Mucosa of gallbladder (tissue), 1 donor: ENCODE measurements at places on chromosomes 7 and 10. TPM values are rescaled to one million over a fixed set of nuclear protein-coding genes. Genes with fewer than 3 reads are reported as not detected.

- DNase-seq = no peak
Observed at GRCh38 chr7:26306790-26307189, 15.1 kb downstream of the SNX10 start.

Gene SFTPA1
- 7.0 TPM for total RNA-seq

- DNase-seq = no peak
Observed at GRCh38 chr10:129442866-129443265, 24.2 kb upstream of the MGMT start.

DNA sequence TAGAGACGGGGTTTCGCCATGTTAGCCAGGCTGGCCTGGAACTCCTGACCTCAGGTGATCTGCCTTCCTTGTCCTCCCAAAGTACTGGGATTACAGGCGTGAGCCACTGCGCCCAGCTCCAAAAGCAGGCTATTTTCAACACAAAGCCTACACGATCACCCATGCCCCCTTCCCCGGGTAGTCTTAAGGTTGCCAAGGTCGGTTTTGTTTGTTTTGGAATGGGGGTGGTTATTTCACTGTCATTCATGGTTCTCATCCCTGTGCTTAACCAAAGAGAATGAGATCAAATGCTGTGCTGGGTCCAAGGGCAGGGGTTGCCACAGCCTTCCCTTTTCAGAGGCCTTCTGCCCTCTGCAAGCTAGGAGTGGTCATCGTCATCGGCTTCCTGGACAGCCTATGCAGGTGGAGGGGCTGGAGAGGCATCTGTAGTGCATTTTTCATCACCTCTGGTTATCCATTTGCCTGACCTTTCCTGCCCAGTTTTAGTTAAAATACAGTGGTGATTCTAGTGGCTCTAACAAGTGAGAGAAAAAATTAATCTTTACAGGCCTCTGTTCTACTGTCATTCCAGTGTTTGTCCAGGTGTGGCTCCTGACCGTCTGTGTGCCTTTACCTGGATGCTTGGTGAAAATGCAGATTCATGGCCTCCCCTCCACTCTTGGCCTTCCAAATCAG lies 11.4 kb downstream of the BLVRA start:
- no peak for DNase-seq

DNA sequence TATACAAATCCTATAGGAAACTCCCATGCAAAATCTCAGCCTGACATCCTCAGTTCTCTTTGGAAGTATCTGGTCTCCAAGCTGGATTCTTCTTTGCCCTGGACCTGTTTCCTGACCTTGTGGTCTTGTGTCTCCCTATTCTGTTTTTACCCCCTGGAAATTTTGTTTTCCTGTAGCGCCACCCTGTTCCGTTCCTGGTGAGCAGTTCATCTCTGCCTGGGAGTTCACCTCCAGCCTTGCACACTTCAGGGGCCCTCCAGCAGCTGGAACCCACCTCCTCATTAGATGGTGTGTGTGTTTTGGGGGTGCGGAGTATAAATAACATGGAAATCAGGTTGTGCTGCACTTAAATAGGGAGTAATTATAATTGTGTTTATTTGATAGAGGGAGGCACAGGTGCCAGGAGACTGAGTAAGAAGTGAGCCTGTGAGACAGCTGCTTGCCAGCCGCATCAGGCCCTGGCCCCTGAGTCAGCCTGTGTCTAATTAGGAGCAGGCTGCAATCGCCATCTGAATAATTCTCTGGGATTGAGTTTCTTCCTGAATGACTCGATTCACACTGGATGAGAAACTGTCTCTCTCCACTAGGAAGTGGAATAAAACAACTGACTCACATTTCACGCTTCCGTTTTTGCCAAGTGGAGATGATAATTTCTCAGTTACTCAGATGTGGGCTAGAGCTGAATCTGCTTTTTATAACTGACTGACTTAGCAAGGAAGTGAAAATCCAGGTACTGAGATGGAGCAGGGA lies 69.4 kb upstream of the HECTD2 start:
- DNase-seq = no peak

Gene PON1
- 8.9 TPM for total RNA-seq

DNA sequence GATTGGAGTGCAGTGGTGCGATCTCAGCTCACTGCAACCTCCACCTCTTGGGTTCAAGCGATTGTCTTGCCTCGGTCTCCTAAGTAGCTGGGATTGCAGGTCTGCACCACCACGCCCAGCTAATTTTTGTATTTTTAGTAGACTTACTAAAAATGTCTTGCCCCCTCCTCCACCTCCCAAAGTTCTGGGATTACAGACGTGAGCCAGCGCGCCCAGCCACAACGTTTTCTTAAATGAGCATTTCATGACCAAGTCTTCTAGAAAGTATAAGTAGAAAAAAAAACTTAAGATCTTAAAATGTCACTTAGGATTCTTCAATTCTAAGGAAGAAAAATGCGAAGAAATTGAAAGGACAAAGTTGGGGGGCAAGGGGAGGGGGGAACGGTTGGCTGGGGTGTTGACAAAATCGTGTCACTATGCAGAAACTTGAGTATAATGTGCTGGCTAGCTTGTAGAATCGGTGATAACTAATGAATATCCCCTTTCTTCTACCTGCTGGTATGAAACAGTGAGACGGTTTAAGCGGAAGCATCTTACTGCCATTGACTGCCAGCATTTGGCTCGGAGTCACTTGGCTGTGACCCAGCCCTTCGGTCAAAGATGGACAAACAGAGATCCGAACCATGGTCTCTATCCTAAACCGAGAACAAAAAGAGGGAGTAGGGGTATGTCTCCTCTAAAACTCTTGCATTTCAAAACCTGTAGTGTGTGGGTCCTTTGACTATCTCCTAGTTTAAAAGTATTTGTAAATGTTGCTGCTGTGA lies 12.7 kb downstream of the FBH1 start:
- DNase-seq = no peak

Gene CPA2
- 3.3 TPM for total RNA-seq

DNA sequence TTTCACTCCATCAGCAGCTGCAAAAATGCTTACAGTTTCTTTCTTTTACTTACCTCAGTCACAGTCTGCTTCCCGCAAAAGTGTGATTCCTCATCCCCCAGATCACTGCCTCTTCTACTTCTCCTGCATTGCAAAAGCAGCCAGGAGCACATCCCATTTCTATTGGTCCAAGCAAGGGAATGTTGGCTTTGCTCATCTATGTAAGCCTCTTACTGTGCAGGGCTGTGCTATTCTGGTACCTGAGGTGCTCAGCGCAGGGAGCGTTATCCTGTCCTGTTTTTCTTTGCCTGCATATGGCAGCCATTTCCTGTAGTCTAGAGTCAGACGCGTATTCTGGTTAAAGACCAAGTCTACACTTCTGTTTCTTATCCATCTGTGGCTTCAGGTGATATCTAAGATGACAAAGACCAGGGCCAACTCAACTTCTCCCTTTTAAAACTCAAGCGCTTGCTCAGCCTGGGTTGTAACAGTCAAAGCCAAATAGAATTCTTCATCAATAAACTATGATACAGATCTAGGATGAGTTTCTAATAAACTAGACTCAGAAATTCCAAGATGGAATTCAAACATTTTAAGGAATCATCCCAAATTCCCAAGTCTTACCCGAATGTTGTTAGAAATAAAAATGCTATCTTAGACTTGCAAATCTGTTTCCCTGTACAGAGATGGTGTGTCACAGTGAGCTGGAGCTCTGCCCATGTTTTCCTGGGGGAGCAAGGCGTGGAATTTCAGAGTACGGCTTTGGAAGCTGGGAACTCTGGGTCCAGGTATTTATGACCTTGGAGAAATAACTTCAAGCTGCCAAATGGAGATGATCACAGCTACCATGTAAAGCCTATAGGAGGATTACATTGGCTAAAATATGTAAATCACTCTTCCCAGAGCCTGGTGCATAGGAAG lies 6.1 kb upstream of the RBM17 start:
- DNase-seq = no peak

GRCh38 chr10:86061278-86062197 lies 305.1 kb downstream of the GRID1 start:
- DNase-seq = no peak

Gene ITGB8
- 66.5 TPM for total RNA-seq

- no peak for DNase-seq
Observed at GRCh38 chr10:3294919-3295581, 122.5 kb upstream of the PITRM1 start.

DNA sequence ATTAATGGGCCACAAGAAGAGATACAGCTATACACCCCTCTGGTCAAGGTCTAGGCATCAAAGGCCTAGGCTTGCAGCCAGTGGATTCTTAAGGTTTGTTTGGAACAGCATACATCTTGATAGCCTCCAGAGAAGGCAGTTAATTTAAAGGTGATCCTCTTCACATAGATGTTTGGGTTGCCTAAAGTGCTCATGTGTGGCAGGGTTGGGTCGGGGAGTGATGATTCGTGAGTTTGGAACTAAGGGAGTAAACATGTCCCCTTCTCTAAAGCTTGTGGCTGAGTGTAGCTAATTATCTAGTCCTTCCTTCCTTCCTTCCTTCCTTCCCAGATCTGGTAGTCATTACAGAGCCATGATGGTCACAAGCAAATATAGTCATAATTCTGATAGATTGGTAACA lies 12.4 kb downstream of the PCLO start:
- no peak for DNase-seq

- no peak for DNase-seq
Observed at GRCh38 chr10:130362308-130362761, 226.1 kb downstream of the GLRX3 start.

DNA sequence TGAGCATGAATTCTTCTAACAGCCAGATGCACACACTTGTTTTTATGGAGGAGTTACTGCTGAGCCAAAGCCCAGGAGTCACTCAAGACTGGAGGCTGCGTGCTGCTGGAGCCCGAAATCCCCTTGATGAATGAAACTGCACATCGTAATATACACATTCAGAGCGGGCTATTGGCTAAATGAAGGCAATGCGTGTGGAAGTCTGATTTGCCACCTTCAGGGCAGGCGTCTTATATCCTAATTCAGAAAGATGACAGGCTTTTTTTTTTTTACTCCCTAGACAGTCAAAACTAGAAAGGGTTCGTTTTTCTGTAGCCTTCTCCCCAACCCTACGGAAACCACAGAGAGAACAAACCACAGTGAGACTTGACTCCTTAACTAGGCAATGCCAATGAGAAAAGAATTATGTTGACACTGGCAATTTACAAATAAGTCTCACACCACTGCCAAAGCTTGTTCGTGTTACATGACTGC lies 227.2 kb upstream of the KLF14 start:
- no peak for DNase-seq

GRCh38 chr7:99092064-99092720 lies 51.7 kb downstream of the SMURF1 start:
- DNase-seq = peak; percentile 56

DNA sequence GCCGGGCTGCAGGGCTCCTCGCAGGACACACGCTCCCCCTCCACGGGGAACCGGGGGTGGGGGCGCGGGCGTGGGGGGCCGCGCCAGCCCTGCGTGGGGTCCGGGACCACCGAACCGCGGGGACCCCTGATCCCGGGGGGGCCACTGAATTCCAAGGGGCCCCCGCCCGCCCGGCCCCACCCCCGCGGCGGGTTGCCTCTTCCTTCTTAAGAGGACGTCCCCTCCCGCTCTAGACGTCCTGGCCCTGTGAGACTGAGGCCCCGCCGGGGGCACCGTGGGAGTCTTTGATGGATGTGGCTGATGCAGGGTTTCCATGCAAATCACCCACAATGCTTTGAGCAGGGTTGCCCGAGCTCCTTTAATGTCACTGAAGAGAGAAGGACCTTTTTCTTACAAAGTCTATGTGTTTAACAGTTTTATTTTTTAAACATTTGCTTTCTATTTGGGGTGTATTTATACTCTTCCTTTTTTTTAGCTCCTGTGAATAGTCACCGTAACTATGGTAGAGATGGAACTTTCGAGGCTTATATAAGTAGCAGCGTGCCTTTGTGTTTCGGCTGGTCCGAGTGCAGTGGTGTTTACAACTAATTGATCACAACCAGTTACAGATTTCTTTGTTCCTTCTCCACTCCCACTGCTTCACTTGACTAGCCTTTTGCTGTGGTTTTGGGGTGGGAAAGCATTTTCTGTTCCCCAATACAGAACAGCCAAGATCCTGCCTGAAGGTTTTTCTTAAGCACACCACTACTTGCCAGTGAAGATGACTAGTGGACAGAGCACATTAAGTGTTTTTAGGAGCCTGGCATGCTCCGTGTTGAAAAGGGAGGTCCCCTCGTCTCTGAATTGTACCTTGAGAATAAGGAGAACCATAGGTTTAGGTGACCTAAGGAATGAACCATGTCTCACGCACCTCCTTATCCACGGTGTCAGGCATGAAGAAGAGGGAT lies 44.8 kb downstream of the PDIA4 start:
- peak; percentile 30 for DNase-seq

DNA sequence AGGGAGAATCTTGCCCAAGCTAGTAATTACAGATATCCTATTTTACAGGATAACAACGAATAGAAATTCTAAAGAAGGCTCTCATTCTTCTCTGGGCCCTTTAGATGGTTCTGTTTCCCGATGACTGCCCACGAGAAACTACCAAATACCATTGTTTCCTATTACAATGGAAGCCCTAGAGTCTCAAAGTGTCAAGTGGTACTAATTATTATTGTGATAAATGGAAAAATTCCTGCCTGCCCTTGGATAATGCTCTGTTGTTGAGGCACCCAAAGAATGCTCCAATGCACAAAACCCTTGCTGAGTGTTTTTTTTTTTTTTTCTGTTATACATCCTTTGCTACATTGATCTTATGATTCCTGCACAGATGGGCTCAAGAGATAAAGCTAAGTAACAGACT lies 504.5 kb downstream of the XPNPEP1 start:
- no peak for DNase-seq

DNA sequence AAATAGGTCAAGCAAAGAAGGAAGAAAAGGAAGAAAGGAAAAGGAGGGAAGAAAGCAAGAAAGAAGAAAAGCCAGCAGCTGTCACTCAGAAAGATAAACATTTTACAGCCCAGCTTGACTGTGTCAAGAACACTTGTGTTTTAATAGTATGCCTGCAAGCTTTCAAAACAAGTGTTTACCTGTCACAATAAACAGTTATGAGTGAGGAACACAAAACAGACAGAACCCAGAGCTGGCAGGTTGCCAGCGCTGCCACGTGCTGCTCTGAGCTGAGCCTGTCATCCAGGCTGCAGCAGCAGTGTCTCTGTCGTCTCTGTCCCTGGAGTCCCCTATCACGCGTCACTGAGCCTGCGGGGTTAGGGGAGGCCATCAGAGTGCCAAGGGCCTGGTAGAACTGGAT lies 827.6 kb upstream of the AUTS2 start:
- peak; percentile 10 for DNase-seq

DNA sequence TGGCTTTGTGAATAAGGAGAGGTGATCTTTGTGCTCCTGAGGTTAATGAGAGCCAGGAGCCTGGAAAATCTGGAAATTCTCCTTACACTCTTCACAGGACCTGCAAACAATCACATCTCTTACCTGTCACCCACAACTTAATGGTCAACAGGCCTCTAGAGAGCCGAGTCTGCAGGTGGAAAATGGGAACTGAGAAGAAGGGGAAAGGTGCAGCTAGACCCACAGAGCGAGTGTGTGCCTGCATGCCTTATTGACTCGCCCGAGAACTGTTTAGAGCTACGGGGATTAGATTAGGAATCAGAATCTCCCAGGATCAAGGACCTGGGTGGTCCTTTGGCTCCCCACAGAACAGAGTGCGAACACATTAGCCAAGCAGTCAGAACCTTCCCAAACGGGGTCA lies 329.6 kb downstream of the PTEN start:
- DNase-seq = no peak

DNA sequence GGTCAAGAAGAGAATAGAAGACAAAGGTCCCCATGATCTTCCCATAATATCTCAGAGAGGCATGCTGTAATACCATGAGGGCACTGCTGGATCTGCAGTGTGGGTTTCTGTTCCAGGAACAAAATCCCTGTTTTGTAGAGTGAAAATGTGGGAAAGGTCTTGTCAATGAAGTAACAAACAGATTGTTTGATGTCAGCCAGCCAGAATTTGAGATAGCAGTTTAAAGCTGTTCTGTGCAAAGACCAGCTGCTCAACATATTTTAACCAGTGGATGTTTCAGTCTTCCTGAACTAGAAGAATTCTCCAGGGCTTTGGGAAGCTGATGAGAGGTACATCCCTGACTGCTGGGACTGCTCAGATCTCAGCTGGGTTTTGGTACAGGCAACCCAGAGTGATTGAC lies 1012.5 kb downstream of the DNAJB9 start:
- no peak for DNase-seq
